ENCODE measurements at places on chromosomes 3 and 15.
A peak's percentile ranks its signal among the peaks of the same experiment; 100 is the strongest.

DNA sequence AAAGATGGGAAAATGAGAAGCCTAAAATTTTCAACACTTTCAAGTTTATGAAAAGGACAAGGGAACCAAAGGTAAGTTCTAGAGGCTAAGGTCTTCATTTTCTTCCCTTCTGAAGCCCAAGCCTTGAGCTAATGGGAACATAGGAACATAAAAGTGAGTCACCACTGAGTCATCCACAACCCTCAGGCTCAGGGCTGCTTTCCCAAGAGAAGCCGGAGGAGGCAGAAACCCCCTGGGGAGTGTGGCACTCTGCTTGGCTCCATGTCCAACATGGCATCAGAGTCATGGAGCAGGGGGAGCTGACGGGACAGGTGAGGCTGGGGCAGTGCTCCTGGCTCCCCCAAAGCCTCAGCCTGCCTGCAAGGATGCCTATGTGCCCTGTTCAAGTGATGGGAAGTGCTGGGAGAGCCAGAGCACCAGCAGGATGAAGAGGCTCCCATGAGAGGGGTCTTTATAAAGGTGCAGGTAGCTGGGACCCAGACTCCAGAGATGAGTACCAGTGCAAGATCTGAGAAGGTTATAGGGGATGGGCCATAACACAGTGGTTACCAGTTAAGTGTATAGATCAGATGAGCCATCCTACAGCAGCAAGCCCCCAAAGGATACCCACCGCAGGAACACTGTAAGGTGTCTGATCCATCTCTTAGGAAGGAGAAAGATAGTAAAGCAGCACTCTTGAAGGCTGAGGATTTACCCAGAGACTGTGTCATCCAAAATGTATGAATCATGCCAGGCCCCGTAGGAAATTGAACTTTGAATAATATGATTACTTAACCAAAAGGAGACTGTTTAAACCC lies 31.8 kb upstream of the RYR3 start:
- no peak for DNase-seq

DNA sequence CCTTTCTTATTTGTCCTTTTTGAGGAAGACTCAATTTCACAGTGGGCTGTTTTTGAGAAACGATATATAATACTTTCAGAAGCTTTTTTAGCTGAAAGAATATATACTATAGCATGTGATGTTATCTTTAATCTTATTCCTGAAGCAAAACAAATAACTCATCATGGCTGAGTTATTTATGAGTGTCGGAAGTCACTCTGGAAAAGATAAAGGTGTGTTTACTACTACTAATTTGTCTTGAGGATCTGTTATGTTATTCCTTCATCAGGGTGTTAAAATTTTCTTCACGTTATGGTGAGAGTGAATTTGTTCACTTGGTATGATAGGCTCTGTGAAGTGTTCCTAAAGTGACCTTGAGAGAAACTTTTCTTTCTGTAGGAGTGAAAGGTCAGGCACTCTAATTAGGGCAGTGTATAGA lies 4.7 kb downstream of the TCF12 start:
- DNase-seq = no peak

DNA sequence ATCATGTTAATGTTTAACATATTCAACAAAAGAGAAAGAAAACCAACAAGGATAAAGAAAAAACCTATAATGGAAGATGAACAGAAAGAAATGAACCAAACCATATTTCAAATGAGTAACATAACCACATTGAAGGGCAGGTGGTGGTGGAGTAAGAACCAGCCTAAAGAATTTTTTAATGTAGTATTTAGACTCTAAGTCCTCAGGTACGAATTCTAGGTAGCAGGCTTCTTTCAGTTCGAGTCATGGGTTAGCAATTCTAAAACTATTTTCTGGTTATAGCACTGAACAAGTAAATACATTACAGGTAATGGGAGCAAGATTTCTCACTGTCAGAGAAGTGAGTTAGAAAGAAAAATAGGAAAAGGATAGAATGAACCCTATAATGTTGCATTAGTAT lies 24.4 kb downstream of the DCBLD2 start:
- no peak for DNase-seq

DNA sequence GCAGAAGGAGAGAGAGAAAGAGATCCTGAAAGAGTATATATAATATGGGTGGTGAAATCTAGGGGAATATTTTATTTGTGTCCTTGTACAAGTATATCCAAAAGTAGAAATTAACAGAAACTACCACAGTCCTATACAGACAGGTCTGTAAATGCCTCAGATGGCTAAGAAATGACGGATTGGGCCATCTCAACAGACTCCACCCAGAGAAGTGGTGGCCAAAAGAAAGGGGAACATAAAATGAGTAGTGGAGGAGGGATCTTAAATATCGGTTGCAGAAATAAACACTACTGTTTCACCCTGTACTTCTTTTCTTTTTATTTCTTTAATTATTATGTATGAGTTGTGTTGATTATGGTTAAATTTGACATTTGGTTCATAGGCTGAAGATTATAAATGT lies 47.7 kb downstream of the CCR3 start:
- DNase-seq = no peak

- DNase-seq = peak; percentile 55
Measured at GRCh38 chr15:88624156-88624970, 3.2 kb downstream of the AEN start.

GRCh38 chr15:40082195-40082883 lies 26.3 kb downstream of the BMF start:
- no peak for DNase-seq

DNA sequence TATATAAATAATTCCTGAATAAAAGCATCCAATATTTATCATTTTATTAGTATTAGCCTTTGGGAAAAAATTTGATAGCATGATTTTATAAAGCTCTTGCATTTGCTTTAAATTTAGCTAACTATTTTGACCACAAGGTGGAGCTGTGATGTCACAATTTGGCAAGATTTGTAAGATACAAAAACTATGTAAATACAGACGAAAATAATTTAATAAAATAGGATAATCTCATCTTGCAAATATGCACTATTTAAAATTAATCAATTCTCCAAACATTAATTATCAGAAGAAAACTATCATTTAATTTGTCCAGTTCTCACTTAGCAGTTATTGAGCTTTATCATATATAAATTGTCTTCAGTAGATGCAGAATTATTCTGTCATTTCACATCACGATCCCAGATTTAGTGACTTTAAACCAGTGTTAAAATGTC lies 95.4 kb downstream of the PLOD2 start:
- peak; percentile 23 for DNase-seq

GRCh38 chr15:80822676-80823075 lies 43.5 kb downstream of the CEMIP start:
- no peak for DNase-seq

DNA sequence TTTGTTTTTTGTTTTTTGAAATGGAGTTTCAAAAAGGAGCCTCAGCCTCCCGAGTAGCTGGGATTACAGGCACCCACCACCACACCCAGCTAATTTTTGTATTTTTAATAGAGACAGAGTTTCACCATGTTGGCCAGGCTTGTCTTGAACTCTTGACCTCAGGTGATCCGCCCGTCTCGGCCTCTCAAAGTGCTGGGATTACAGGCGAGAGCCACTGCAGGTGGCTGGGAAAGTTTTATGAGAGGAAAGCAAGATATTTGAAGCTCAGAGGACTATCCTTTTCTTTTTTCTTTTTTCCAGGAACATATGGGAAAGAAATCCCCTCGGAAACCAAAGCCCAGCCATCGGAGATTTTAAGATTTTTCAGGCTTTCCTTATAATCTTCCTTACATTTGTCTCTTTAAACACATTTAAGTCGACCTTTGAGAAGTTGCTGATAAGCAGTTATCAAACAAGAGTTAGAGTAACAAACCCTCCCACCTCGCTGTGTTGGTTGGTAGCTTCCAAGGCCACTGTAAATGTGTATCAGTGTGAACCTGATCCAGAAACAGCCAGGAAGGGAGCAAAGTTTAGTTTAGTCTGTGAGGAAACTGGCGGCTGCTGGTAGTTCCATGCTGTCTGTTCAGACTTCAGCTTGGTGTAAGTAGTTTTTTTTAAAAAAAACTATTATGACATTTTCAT lies 34.5 kb upstream of the MAP3K13 start:
- DNase-seq = no peak

DNA sequence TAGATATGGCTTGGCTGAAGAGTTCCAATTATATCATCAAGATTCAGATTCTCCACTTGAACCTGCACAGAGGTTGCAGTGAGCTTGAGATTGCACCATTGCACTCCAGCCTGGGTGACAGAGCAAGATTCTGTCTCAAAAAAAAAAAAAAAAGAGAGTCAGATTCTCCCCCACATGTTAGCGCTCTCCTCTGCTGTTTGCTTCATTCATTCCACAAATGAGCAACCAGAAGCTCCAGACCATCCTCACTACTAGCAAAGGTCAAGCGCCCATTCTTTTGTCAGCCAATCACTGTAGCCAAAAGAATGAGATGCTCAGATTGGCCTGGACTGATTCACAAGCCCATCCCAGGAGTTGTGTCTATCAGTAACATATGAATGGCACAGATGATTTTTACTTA lies 28.4 kb upstream of the TCF12 start:
- DNase-seq = no peak

DNA sequence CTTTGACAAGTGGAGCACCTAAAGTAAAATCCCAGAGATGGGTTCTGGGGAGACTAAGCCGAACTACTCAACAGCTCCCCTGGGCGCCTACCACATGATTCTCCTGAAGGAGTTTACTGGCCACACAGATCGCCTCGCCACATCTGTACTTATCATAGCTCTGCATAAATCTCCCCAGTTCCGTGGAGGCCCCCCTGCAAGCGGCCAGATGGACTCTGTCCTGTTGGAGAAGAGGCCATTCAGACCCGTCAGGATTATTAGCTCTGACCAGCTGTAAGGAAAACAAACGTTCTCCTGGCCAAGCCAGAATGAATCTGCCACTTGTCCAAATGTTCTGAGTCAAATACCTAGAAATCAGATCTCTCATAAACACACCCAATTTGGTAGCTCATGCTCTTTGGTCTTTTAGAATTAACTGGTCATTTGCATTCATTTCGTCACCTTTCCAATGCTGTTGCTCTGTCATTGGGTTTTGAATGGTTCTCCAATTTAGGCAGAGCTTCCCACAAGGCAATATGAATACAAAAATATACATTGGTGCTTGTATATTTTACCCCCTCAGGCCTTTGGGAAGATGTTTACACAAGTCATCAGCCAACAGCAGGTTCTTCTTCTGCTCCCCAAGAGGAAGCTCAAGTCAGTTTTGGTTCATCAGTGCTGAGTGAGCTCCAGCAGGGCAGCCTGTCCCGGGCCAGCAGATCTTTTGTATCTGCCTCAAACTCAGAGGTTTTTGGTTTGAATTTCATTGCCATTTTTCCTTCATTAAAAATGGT lies 124.5 kb downstream of the THSD4 start:
- no peak for DNase-seq

GRCh38 chr3:160601288-160601687 lies 35.9 kb upstream of the KPNA4 start:
- no peak for DNase-seq

- DNase-seq = peak; percentile 28
Measured at GRCh38 chr3:112302881-112303763, 9.1 kb upstream of the SLC9C1 start.

- DNase-seq = no peak
Measured at GRCh38 chr3:144810160-144810559, 838.5 kb downstream of the DIPK2A start.

GRCh38 chr3:151835751-151836525 lies 22.0 kb downstream of the AADAC start:
- no peak for DNase-seq

DNA sequence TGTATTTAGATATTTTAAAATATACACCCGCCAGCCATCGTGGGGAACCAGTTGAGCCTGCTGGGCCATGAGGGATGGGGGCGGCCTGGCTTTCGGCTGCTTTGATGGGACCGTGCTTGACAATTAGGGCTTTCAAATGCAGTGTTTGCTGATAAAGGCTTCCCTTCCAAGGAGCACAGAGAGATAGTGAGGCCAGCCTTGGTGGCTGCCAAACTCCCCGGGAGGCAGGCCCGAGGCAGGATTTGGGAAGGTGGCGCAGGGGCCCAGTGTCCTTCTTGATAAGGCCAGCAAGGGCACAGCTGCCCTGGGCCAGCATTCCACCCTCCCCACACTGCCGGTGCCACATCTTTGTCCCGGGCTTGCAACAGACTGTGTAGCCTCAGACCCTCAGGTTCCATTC lies 75.6 kb downstream of the LINGO1 start:
- DNase-seq = no peak

GRCh38 chr3:120338517-120338916 lies 10.6 kb downstream of the LRRC58 start:
- peak; percentile 40 for DNase-seq

DNA sequence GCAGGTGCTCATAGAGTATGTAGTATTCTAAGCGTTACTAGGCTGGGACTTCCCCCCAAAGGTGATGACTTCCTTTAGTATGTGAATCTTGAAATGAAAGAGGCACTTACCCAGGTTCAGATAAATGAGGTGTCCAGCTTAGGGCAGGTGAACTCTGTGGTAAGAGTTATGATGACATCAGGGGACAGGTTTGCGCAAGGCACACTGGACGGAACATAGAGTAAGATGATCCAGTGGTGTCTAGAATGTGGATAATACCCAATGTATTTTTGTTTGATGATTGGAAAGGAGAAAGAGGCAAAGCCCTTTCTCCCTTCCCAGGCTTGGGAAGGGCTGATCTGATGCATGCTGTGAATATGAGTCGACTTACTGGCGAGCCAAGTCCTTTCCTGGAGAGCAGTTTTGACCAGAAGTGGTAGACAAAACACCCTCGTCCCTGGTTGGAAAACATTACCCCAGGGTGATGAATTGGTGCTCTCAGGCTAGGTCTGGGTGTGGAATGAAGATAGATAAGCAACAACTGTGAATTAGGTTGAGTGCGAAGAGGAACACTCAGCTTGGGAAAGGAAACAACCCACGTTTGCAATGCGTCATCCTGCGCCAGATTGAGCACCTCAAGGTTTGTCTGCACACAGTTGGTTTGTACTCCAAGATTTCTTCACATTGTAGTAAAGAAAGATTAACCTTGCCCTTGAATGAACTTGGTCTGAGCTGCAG lies 124.2 kb downstream of the GHSR start:
- DNase-seq = no peak

Data from activated CD8-positive, alpha-beta T cell treated with anti-CD3 and anti-CD28 coated beads for 36 hours (primary cell).